ENCODE measurements at places on chromosomes 4 and X.

- DNase-seq: no peak
- H3K4me3 ChIP-seq: peak overlapping the region; percentile 59
- H3K27me3 ChIP-seq: no peaks in the 10 kb centered on the region
- peaks cover 1% of the 10 kb centered on the region for H3K36me3 ChIP-seq
- H3K27ac ChIP-seq: no peak overlapping the region
Measured at GRCh38 chrX:46447384-46447783, 97.8 kb downstream of the ZNF674 start.

DNA sequence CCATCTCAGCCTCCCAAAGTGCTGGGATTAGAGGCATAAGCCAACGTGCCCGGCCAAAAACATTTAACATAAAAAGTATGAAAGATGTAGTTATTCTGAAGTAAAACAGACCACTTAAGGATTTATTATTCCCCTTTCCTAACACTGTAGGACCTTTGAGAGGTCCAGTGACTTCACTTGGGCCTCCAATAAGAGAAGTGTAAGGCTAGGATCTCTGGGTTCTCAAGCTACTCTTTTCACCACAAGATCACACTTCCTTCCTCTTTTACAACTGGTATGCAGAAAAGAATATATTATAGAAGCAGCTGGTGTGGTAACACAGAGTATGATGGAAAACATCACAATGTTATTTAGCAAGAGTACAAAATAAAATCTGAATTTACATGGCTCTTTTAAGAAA is 30.2 kb upstream of the CCNG2 start:
- H3K27me3 ChIP-seq: no peaks in the 10 kb centered on the region
- no peak overlapping the region for H3K27ac ChIP-seq
- H3K4me1 ChIP-seq: no peaks in the 10 kb centered on the region
- no peaks in the 10 kb centered on the region for H3K36me3 ChIP-seq

DNA sequence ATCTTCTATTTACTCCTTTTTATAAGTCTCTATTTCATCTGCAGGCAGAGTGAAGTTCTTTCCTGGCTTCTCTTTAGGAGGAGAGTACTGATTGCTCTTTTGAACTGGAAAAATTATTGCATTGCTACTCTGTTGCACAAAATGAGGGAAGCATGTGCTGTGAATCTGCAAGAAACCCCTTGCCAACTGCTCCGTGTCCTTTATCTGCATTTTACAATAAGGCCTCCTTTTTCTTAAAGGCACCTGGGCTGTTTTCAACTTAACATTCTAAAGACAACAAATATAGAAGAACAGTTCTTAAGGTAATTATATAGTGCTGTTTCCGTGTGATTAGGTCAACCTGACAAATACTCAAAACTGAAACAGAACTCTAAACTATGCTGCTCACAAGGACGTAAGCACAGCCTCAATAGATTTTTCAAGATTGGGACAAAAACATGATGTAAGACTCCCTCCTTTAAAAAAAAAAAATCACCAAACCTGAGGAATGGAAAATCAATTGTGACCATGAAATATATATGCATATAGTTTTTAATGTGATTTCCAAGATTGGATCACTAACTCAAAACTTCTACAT is 716.6 kb upstream of the INTU start:
- no peak overlapping the region for H3K4me3 ChIP-seq
- H3K27ac ChIP-seq: no peak overlapping the region
- H3K36me3 ChIP-seq: no peaks in the 10 kb centered on the region

DNA sequence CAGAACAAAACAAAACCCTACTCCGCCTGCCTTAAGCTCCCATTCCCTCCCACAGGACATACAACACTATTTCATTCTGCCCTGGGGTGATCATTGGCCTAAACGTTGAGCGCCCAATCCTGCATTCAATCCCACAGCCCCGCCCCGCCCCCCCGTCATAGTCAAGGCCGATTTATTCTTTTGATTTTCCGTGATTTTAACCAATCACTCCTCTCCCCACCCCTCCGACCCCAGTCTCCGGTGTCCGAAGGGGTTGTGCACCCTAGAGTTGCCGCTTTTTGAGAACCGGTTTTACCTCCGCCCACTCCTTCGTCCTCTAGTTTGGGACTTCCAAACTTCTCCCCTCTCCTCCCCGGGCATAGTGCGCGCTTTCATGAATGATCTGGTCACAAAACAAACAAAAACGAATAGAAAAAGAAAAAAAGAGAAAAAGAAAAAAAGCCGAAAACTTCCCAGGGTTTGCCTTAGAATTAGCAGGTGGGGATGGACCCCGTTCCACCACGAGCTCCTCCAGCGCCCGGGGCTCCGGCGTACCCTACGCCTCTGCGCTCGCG is 446 bp upstream of the UBE2A start:
- H3K4me1 ChIP-seq: no peaks in the 10 kb centered on the region
- H3K36me3 ChIP-seq: peaks cover 8% of the 10 kb centered on the region
- no peaks in the 10 kb centered on the region for H3K27me3 ChIP-seq
- no peak overlapping the region for H3K27ac ChIP-seq
- H3K4me3 ChIP-seq: peak overlapping the region; percentile 72

DNA sequence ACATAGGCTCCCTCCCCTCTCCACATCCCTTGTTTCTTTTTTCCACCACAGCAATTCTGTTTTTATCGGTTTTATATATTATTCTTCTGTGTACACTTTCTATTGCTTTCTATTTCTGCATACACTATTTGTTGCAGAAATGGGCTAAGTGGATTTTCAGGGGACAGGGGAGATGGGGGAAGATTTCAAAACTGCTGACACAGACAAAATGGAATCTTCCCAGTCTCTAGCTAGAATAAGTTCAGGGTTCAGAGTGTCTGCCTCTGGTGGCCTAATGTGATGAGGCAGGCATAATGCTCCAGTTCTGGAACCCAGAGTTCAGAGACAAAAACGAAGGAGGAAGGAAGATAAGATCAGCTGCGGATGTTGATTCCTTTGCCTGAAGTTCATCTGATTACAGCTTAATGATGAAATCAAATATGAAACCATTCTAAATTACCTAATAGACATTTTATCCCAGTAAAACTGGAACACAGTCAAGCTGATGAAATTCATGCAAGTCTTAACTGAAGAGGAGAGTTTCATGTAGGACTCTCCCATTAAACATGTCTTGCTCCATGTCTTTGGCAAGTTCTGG is 447.1 kb downstream of the AFF2 start:
- no peak overlapping the region for H3K4me3 ChIP-seq
- H3K4me1 ChIP-seq: peaks cover 6% of the 10 kb centered on the region
- no peaks in the 10 kb centered on the region for H3K36me3 ChIP-seq

DNA sequence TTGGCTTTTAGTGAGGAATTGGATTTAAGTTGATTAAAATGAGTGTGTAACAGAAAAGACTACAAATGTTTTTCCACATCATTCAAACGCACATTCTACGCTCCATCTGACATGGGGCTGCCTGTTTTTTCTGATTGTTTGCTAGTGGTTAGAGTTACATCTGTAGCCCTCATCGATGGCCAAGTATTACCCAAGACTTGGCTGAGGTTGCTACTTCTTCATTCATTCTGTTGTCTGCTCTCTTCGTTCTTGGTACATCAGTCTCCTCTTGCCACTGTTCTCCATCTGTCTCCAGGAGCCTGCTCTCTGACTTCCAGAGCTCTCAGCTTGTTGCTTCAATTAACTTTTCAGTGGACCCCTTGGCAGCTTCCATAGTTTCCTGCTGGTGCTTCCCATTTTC is 1844.6 kb upstream of the TENM3 start:
- H3K27me3 ChIP-seq: no peaks in the 10 kb centered on the region
- H3K4me1 ChIP-seq: no peaks in the 10 kb centered on the region
- H3K36me3 ChIP-seq: no peaks in the 10 kb centered on the region
- no peak overlapping the region for H3K4me3 ChIP-seq
- H3K27ac ChIP-seq: no peak overlapping the region

GRCh38 chr4:137125011-137125410 is 407.3 kb downstream of the PCDH18 start:
- H3K4me3 ChIP-seq: no peak overlapping the region
- H3K36me3 ChIP-seq: no peaks in the 10 kb centered on the region
- H3K27me3 ChIP-seq: no peaks in the 10 kb centered on the region

Measured in neural progenitor cell (in vitro differentiated cells).